Stimulated activated CD4-positive, alpha-beta T cell treated with anti-CD3 and anti-CD28 coated beads, Interleukin-2, amount 100 ng/mL, for 4 hours (primary cell): ENCODE measurements at places on chromosomes 1 and 21.
A peak's percentile ranks its signal among the peaks of the same experiment; 100 is the strongest.

GRCh38 chr1:117176579-117176978 is 34.1 kb downstream of the VTCN1 start:
- DNase-seq = no peak

DNA sequence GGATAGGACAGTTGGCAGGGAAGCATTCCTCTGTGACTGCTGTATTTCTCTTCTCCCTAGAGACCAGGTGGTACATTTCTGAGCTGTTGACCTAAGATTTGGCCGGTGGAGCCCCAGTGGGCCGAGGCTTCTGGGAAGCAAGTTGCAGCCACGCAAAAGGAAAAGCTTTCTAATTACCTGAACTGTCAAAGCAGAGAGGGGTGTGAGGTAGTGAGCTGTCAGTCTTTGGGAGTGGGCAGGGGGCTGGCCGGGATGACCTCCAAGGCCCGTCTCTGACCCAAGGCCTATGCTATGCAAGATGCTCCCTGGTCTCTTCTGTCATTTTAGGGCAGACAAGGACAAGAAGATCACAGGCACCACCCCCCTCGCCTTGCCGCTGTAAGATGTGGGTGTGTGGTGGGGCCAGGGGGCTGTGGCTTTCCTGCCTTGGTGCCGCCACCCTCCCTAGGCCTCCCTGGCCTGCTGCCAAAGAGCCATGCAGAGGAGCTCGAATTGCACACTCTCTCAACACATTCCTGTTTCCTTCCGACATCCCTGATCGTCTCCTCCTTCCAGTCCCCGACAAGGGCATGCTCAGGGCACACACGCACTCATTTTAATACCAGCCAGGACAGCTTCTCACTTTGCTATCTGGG is 7.7 kb downstream of the PADI1 start:
- DNase-seq = peak; percentile 11

GRCh38 chr1:51131185-51131584 is 29.2 kb downstream of the C1orf185 start:
- no peak for DNase-seq

- DNase-seq = no peak
Observed at GRCh38 chr1:30286988-30287839, 436.2 kb downstream of the MATN1 start.
